ENCODE measurements at places on chromosomes 12 and 14.

GRCh38 chr14:94768521-94769390 lies 1.2 kb downstream of the GSC start:
- no peak for DNase-seq

DNA sequence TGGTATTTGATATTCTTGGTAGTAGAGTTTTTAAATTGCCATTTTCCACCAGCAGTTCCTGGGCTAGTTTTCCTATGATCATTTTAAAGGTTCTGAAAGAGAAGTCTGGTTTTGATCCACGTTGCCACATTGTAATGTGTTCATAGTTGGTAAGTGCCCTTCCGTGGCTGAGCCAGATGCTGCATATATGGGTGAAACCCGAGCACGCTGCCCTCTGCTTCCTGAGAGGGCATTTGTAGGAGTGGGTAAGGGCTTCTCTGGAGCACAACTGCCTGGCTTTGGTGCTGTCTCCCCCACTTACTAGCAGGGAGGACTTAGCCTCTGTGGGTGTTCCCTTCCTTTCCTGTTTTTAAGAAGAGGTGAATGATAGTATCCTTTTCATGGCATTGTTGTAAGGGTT lies 7.1 kb downstream of the SNRNP35 start:
- DNase-seq = no peak

- no peak for DNase-seq
These were observed 197.6 kb upstream of the RBM19 start for GRCh38 chr12:114163771-114164170.

- DNase-seq = no peak
These were observed 273.1 kb upstream of the NOVA1 start for GRCh38 chr14:26870722-26871617.

- DNase-seq = no peak
These were observed 8.7 kb upstream of the SLC4A8 start for GRCh38 chr12:51415931-51416330.

GRCh38 chr14:104393898-104394381 lies 185.6 kb upstream of the C14orf180 start:
- DNase-seq = peak; percentile 34

GRCh38 chr14:95763875-95764274 lies 50.0 kb upstream of the TCL1A start:
- DNase-seq = no peak
